ENCODE measurements at places on chromosomes 2 and 18.

DNA sequence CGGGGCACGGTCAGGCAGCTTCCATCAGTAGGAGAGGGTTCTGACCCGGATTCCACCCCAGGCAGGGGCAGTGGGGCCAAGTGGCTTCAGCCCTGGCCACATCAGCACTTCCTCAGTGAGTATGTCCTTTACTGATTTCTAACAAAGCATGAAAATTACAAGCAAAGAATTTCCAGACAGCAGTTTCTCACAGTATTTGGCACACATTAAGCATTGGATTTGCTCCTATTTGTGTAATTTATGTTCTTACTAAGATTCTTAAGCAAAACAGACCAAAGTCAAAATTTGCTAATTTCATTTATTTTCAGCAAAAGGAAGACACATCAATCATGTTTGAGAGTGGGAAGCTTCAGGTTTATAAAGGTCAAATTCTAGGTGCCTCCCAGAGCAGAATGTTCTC lies 73.3 kb upstream of the NFATC1 start:
- no peak for DNase-seq

DNA sequence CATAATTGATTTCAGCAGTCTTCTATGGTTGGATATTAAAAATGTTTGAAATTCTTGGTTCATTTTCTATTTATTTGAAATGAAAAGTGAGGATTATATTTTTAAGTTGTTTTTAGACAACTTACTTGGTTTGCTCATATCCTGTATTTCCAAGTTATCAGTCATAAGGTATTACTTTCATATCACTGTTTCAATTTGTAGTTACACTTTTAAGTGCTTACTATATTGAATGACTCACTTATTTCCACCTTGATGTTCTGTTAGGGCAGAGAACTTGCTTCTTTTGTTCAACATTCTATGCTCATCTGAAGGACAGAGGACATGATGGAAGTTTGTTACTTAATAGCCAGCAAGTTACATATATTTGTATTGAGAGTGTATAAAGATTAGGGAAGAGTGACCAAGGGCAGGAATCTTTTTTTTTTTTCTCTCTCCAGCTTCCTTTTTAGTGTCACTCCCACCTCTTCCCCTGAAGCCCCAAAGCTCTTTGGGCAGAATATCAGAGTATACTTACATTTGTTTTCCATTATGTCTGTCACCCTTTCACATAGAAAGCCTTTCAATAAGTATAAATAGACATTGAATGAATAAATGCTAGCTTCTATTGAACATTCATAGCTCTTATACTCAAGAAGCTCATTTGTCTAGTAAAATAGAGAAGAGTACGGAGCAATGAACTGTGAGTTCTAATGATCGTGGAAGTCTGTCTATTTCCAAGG lies 28.1 kb downstream of the PIK3C3 start:
- no peak for DNase-seq

DNA sequence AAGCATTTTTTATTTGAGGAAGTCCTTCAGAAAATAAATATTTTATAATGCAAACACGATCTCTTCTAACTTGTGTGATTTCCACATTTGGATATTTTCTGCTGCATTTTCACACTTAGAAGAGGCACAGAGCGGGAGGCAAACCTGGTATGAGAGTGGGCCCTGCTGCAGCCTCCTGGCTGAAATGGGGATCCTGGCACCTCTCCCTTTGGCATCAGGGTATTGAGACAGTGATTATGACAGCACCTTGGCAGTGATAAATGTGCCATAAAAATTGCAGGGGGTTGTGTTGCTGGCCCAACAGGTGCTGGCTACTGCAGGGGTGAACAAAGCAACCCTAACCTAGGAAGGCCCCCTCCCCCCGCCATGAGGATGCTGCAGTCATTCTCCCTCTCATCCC lies 128.6 kb downstream of the TSN start:
- DNase-seq, result no peak

DNA sequence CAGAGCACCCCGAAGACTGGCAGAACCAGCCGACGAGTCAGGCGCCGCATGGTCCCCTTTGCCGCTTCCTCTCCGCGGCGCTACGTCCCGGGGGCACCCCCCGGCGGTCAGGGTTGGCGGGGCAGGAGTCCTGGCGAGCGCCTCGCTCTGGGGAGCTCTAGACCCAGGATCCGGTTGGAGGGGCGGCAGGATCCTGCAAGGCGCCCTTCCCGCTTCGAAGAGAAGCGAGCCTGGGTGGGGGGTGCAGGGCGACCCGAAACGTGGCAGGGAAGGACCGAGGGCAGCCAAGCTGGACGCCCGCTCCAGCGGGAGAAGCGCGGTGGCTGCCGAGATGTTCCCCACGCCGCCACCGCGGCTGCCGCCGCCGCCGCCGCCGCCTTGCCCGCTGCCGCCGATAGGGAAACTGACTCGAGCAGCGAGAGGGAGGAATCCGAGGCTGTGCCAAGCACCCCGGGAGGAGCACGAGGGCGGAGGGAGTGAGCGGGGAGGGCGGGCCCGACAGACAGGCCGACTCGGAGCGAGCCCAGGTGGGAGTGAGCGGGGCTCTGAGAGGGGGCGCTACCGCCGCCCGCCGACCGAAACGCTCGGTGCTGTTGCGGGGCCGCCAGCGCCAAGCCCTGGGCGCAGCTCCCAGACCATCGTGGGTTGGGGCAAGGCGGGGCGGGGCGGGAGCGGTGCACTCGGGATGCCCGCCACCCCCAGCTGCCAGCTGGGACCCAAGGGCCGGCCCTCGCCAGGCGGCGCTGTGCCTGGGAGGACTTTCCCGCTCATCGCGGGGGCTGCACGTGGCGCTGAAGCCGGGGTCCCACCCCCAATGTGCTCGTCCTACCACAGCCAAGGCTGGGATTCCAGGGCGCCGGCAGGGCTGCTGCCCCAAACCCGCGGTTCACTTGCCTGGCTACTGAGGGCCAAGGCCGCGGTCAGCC lies at the start of gene GALNT14:
Gene GALNT14, minus strand, starts transcription at position 404 of the 926 bp plus-strand sequence. Its CDS starts 354 bp downstream, at position 50.
- DNase-seq, result peak; percentile 34

- no peak for DNase-seq
Measured at GRCh38 chr2:216073773-216074172, 7.8 kb downstream of the PECR start.

GRCh38 chr2:29309090-29310029 lies 194.1 kb downstream of the CLIP4 start:
- DNase-seq, result peak; percentile 55

GRCh38 chr2:119338826-119339561 lies 27.6 kb downstream of the C2orf76 start:
- peak; percentile 22 for DNase-seq

DNA sequence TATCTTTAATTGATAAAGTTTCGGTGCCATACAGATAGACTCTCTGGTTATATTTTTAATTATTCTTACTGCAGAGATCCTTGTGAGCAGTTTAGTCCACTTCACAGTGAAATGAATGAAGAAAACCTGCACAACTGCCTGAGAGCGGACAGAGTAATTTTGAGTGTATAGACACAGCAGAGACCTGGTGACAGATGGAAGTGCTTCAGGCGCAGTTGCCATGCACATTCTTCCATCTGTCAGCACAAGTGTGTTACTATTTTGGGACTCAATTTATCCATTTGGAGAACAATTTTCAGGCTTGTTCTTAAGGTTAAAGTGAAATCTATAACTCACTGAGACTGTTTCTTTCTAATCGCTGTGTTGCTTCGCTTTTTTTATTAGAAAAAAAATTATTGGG lies 147.8 kb upstream of the SPHKAP start:
- no peak for DNase-seq

DNA sequence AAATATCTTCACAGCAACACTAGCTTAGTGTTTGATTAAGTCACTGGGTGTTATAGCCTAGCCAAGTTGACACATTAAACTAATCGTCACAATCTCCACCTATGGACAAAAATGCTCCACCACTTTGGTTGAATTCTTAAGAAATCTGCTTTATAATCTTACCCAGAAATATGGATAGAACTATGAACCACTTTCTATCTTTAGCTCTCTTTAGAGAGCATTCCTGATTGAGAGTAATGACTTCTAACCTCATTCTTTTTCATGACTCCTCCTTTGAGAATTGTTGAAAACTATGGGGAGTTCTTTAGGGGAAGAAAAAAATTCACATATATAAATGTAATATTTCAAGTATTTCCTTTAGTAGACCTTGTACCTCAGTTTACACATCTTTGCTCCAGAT lies 1282.2 kb upstream of the ZEB2 start:
- no peak for DNase-seq

DNA sequence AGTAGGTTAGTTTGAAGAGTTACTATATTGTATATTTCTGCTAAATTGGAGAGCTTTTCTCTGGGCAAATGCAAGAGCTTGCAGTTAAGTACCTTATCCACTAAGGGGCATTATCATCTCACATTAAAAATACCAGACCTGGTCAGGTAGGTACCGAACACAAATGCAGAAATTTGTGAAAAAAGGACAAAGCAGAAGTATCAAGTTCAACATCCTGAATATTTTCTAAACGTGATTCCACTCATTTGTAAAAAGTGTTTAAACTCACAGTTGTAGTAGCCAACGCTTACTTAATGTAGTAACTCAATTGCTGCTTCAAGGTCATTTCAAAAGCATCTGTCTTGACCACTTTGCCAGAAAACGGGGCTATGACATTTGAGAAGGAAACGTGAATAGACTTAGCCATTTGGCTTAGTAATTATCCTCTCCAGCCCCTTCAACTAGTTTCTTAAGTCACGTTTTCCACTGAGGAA lies 52.1 kb downstream of the CYRIA start:
- DNase-seq, result no peak

GRCh38 chr18:45621061-45621511 lies 5.8 kb downstream of the SLC14A2 start:
- DNase-seq, result peak; percentile 36

GRCh38 chr2:85134896-85135659 lies 1.9 kb downstream of the TCF7L1 start:
- no peak for DNase-seq

GRCh38 chr18:75783566-75784281 lies 356.2 kb upstream of the SMIM21 start:
- no peak for DNase-seq

DNA sequence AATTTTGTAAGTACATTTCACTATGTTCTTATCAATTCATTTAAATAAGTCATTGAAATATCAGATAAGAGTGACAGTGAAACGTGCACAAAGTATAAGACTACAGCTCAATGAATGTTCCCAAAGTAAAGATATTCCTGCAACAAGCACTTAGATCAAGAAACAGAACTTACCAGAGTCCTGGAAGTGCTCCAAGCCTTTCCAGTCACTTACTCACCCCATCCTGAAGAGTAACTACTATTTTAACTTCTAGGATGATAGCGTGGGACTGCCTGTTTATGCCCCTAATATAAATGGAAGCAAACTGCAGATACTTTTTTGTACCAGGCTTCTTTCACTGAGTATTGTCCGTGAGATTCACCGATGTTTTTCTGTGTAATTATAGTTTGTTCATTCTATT lies 768.9 kb downstream of the SLC4A3 start:
- DNase-seq, result no peak

DNA sequence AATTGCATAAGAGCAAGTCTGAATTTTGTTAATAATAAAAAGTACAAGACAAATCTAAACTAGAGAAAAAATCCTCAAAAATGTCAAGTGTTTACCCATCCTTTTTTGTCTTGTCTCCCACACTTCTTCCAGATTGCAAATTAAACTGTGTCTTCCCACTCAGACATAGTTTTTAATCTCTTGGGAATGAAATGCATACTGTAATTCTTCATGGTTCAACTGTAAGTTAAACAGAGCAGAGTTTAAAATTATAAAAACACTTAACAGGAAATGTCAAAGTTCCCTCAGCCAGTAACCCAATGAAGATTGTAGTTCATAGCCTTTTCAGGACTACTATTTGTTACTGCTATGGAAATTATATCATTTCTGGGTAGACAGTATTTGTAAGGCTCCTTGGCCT lies 171.8 kb downstream of the UBE2E3 start:
- DNase-seq, result no peak
